ENCODE measurements at places on chromosomes 5 and 9.

- no peak for DNase-seq
Measured at GRCh38 chr9:36597412-36598178, 24.9 kb downstream of the MELK start.

DNA sequence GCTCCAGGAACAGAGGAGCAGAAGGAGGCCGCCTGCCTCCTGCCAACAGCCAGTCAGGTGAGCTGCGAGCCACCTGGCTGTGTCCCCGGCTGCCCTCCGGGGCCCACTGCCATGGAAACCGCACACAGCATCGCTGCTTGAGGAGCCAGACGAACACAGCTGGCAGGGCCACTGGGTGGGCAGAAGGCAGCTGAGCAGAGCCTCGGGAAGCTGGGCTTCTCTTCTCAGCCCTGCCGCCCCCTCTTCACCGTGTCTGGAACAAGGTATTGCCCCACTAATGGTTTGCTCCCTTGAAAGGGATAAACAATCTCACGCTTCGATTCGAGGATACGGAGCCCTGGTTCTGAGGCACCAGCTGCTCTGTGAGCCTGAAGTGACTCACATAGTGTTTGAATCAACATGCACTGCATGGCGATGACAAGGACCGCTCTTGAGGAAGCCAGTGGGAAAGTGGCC, 63.7 kb upstream of the RUFY1 start:
- no peak for DNase-seq

- DNase-seq = no peak
Measured at GRCh38 chr9:86336058-86336457, 18.2 kb downstream of the TUT7 start.

DNA sequence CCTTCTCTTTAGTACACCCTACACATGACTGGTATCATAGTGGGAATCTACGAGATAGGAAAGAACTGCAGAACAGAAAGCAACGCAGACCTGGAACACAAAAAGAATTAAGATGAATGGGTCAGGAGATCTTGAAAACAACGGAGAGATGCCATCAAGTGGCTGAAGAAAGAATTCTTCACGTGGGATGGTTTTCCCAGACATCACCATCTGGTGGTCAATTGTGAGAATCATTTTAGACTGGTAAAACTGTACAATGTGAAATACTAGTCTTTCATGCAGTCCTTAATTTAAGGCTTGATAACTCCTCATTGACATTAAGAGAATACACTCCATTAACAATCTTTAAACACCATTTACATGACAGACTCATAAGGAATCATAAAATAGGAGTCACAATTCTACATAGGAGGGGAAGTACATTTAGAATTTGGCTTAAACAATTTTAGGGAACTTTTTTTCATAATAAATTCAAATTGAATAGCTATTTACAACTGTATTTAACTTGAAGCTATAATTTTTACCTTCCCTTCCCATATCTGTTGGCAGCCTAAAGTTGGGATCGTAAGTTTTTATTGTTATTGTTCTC, 128.4 kb upstream of the TRPM3 start:
- DNase-seq = no peak

- no peak for DNase-seq
Measured at GRCh38 chr9:88852794-88853193, 138.5 kb upstream of the S1PR3 start.

DNA sequence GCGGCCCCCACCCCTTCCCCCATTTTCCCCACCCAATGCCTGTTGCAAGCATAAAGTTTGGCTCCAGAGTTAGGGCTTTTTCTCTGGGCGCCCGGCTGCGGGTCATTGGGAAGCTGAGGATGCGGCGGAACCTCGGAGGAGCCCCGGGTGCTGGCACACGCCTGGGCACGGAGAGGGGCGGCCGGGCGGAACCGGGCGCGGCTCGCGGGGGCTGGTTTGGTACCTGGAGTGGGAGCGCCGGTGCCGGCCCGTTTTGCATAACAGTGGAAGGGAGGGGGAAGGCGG, 1.2 kb downstream of the PPARGC1B start:
- no peak for DNase-seq

DNA sequence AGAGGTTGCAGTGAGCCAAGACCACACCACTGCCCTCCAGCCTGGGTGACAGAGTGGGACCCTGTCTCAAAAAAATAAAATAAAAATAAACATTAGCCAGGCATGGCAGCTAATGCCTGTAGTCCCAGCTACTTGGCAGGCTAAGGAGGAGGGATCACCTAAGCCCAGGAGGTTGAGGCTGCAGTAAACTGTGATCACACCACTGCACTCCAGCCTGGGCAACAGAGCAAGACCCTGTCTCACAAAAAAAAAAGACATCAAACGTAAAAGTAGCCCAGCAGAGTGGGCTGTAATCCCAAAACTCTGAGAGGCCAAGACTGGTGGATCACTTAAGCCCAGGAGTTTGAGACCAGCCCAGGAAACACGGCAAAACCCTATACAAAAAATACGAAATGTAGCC, 19.0 kb downstream of the UIMC1 start:
- DNase-seq = no peak

DNA sequence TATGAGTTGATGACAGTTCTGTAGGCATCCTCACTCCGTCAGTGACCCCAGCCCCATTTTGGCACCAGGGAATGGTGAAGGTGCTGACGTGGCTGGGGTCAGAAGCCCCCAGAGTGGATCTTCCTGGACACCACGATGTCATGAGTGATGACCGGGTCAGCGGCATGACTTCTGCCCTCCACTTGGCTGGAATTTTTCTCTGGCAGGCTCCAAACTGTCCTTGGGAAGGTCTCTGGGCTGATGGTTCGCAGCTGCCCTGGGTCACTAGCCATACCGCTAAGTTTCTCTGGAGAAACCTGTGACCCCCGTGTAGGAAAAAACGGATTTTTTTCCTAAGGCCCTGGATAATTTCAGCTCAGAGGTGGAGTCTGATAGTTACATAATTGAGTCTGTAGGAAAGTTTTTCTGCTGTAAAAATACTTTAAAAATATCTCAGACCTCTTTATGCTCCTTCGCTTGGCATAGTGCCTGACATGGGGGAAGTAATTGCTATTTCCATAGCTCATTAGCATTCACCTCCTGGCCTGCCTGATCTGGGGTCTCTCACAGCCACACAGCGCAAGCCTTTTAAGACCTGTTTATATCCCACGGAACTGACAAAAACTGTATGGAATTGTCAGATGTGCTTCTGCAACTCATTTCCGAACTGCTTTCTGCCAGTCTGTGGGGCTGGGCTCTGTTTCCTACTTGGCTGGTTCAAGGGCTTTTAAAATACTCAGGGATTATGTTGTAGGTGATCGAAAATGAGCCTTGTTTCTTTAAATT, 69.2 kb downstream of the ANGPTL2 start:
- no peak for DNase-seq

GRCh38 chr5:634191-634590, 22.1 kb downstream of the CEP72 start:
- no peak for DNase-seq

- DNase-seq = no peak
Measured at GRCh38 chr5:91977579-91977978, 594.5 kb upstream of the ARRDC3 start.

- no peak for DNase-seq
Measured at GRCh38 chr9:81661339-81661738, 28.0 kb downstream of the TLE1 start.

GRCh38 chr9:74908665-74909064, 20.9 kb upstream of the TRPM6 start:
- no peak for DNase-seq

DNA sequence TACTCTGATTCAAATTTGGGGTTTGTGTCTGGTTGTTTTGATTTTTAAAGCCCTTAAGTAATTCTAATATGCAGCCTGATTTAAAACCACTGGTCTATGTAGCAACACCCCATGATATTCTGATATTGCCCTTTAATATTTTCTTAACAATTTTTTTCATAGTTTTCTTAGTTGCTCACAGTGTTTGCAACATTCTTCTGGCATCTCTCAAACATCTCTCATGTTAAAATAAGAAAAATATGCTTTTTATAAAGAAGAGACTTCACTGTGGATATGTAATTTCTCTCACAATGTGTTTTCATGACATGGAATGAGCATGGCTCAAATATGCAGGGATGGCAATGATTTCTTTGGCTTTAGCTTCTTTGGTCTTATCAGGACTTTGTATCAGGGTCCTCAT, 183.7 kb downstream of the TAF11L14 start:
- no peak for DNase-seq

DNA sequence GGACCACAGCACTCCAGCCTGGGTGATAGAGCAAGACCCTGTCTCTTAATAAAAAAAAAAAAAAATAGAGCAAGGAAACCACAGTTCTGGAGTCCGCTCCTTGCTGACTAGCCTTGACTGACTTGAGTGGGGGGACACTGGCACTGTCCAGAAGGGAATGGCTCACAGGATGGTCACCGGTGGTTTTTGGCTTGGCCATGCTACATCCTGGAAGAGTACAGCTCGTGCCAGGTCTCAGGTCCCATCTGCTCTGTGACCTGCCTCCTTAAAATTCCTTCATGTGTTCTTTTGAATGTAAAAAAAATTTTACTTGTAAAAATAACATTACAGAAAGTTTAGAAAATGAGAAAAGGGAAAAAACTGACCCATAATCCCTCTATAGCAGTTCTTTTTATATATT, 5.6 kb downstream of the NANS start:
- no peak for DNase-seq

DNA sequence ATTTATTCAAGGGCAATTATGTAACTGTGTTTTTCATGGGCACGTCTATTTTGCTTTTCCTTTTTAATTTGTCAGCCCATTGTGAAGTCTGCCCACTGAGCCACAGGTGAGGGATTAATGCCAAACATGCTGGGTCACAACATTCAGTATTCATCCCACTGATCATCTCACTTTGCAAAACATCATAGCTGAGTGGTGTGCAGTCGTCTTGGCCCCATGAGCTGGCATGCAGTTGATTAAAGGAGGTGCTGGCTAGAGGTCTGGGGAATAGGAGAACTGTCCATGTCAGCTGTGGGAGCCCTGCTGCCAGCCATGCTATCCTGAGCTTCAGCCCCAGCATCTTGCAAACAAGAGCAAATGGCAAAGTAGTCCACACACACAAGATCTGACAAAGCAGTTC, 11.7 kb upstream of the ESM1 start:
- no peak for DNase-seq

DNA sequence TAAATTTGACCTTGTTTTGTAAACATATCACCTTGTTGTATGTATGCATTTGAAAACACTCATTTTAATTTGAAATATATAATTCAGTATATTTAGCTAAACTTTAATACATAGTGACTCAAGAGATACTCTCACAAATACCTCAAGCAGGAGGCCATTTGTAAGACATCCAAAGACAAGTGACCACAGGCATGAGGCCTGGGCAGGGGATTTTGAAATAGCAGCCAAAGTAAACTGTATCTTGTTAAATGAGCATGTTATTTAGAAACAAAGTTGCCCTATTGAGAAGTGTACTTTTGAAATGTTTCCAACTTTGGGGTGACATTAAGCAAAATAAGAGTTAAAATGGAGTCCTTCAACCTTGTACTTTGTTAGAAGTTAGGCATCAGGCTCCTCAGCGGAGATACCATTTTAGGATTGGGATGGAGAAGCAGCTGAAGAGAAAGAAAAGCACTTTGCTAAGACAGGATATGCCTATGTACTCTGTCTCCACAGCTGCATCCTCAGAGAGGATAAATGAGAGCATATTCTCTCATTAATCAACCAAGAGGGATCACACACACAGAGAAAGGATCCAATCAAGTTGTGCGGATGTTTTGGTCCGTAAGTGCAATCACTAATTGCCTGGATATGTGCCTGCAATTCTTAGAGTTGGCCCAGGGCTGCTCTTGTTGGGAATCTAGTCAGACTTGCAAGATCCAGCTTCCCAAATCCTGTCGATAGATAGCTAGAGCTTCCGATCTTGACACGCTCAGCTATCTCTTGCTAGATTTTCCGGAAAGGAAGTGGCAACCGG, 157.5 kb upstream of the HAPLN1 start:
- no peak for DNase-seq

DNA sequence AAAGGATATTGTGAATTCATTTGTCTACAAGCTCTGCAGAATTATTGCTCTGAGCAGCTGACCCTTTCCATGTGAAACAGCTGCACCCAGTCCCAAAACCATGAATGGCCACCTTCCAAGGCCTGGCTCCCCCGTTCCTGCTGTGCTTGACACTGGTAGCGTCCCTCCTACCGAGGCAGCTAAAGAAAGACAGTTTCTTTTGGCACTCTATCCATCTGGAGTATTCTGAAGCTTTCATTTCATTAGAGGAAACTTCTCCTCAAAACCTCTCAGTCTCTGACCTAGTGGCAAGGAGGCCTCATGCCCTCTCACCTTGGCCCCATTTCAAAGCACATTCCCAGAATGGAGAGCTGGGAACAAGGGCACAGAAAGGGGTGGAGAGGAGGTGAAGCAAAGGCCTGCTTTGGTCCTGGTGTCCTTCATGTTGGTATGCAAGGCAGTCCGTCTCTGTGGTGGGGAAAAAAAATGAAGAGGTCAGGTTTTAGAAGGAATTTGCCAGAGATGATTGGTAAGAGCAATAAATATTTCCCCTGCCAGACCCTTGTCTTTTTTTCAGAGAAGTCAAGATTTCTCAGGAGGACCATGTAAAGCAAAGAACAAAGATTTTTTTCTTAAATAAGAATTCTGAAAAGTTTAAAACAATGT, 232.0 kb downstream of the RFK start:
- DNase-seq = no peak
